Cortex of kidney (tissue), 1 donor: ENCODE measurements at places on chromosomes 4 and X.

DNA sequence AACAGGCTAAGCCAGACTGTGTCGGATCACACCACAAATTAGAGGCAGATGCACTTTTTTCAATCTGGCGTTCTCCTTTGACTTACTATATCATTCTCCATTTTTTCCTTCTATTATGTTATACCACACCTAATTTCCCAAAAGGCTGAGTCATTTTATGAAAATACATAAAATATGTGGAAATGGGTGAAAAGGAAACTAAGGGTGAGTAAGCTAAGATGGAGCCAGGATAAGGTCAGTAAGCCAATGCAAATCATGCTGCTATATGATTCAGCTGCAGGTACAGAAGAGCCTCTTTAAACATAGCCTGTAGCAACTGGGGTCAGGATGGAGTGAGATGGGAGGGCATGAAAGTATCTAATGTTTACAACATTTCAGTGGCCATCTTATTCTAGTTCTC lies 94.0 kb upstream of the TEX13A start:
- DNase-seq = no peak

DNA sequence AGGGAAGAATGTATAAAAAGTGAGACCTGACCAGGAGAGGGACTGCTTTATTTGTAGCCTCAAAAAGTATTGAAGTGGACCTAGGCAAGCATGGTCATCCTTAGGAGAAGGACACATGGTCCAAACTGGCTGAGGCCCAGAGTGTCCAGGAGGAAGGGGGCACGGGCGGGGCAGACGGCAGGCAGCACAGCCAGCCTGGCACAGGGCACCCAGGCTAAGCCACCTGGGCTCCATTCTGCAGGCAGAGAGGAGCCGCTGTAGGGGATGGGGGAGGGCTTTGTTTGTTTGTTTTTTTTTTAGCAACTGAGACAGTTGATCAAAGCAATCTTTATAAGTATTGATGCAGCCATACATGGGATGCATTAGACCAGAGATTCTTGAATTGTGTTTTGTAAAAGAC lies 188.6 kb downstream of the PRDM5 start:
- no peak for DNase-seq

DNA sequence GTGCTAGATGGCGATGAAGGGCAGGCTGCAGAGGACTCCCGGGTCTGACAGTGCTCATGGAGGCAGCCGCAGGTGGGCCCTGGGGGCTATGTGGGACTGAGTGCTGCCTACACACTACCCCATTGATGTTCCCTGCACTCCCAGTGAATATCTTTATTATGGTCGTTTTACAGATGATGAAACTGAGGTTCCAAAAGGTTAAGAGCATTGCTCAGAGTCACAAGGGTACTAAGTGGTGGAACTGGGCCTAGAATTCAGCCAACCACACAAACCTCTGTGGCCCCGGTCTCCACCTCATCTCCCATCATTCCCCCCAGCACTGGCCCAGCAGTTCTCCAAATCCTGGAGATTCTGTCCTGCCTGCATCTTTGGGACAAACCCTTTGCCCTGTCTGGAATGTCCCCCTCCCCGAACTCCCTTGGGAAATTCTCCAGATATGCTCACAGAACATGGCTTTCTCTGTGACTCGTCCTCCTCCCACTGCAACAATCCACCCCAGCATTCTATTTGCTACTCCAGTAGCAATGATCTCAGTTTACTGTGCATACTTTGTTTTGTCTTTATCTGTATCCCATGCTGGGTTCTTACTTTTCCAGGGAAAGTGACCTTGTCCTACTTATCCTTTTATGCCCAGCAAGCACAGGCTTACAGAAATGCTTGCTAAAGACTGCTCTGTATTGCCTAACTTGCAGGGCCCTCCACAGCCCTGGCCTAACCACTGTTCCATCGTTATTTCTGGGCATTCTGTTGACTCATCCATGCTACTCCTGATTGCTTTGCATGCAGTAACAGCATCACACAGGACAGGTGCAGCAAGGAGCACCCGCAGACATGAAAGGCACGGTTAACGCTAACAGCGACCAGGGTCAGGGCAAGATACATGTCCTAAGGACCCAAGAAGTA lies 14.0 kb downstream of the PNMA6F start:
- no peak for DNase-seq

- no peak for DNase-seq
Measured at GRCh38 chr4:37365888-37366287, 121.3 kb downstream of the NWD2 start.

DNA sequence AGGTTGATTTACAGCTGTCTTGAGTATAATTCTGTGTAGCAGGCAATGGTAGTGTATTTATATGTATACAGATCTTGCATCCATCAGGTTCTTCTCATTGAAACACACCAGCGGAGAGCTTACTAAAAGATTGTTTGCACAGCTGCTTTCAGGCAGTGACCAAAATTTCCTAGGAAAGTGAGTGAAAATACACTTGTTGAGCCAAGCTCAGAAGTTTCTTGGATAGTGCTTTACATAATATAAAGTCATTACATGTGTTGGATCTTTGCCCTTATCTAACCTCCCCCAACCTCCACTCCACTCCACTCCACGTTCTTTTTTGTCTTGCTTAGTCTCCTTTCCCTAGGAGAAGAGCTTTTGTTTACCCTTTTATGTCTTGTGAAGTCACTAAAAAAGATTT lies 34.1 kb downstream of the CNKSR2 start:
- no peak for DNase-seq

- no peak for DNase-seq
Measured at GRCh38 chr4:185229021-185229818, 19.8 kb downstream of the SNX25 start.

DNA sequence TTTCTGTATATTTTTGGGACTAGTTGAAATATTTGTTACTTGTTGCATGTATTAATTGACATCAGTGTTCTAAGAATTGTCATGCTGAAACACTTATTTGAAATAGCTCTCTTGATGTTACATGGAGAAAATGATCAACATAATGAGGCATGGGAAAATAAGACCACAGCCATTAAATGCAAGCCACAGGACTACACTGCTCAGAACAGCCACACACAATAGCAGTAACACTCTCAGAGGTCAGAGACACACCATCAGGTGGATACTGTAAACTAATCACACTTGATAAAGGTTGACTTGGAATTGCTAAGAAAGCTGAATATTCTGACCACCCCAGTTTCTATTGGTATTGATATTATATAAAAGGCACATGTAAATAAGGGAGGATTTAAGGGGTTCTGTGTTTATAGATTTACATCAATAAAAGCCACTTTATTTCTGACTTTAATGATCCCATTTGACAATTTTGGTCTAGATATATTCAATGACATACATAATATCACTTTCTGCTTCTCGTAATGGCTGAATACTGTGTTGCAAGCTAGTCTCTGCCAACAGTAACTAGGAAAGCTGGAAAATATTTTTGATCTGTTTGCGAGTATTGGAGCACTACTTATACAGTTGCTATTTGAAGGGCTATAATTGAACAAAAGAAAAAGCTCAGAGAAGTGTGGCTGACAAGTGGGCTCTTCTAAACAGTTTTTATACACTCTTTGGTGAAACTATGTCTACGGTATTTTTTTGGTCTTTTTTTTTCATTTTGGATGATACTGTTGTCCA lies 876.5 kb upstream of the INTU start:
- no peak for DNase-seq

- no peak for DNase-seq
Measured at GRCh38 chr4:41852229-41852628, 83.0 kb upstream of the TMEM33 start.

GRCh38 chr4:140255927-140256326 lies 101.9 kb upstream of the MAML3 start:
- no peak for DNase-seq

DNA sequence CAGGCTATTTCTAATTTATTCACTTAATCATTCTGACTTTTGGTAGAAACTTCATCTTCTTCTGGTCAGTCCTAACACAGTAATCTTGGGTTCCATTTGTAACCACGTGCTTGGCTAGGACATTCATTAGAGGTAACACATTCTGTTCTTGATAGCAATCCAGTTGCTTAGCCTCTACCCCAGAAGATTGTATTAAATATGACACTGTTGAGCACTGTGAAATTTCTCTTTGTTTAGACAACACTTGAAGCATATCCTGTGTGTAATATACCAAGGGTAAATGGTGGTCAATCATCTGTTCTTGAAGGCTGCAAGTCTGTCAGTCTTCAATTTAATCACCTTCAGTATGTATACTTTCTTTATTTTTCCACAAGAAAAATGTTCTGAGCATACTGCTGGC lies 523.0 kb downstream of the ANKRD50 start:
- DNase-seq = no peak

DNA sequence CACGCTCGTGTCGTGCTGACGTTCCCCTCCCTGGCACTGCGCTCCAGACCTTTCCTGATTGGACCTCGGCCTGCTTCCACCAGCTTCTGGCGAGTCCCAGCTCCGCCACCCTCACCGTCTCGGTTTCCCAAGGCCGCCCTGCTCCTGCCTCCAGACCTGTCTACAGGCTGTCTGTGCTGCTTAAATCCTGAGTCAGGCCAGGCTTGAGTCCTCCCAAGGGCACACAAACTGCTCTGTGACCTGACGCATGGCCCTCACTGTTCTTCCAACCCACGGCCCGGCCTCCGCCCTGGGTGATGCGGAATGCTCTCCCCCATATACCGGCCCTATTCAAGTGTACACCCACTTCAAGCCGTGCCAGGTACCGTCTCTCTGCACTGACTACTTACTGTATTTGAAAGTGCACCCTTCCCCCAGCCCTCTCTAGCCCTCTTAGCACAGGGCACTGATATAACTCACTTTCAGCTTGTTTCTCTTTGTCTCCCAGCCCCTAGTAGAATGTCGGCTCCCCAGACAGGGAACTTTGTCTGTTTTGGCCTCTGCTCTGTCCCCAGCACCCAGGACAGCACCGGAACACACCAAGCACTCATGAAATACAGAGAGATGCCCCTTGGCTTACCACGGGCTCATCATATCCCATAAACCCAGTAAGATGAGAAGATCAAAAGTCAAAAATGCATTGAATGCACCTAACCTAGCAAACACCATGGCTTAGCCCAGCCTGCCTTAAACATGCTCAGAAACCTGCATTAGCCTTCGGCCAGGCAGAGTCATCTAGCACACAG lies 63.1 kb upstream of the AFAP1 start:
- no peak for DNase-seq

- no peak for DNase-seq
Measured at GRCh38 chrX:56468441-56468840, 95.0 kb upstream of the UBQLN2 start.

DNA sequence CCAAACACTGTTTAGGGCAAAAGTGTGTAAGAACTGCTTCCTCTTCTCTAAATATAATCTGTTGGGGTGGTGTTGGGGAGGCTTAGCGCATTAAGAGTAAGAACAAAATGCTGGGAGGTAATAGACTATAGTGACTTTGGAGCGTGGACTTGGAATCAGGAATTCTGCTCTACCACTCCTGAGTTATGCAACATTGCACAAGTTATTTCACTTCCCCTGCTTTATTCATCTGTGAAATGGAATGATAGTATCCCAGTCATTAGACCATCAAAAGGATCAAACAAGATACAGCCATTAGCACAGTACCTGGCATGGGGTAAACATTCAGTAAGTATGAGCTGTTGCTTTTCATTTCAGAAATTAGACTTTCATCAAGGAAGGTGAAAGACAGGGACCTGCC lies 58.7 kb downstream of the IGFBP7 start:
- DNase-seq = no peak

DNA sequence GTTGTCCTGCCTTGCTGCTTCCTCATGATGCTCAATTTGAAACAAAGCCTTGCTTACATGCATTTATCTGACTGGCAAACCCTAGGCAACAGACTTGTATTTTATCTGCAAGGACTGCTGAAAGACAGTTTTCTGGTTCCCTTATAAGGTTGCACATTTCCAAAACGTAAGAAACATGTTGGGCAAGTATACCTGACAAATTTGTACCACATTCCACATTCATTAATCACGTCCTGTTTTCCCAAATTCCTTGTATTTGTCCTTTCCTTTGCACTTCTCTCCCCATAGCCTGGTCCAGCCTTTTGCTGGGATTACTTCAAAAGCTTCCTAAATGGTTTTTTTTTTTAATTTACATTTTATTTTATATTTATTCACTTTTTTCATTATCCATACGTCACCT lies 310.1 kb downstream of the PPP3CA start:
- DNase-seq = no peak

- no peak for DNase-seq
Measured at GRCh38 chr4:47852136-47852535, 14.3 kb upstream of the CORIN start.

- DNase-seq = no peak
Measured at GRCh38 chrX:43456063-43456462, 200.0 kb upstream of the MAOA start.

- no peak for DNase-seq
Measured at GRCh38 chr4:125526420-125526819, 211.7 kb downstream of the FAT4 start.

- no peak for DNase-seq
Measured at GRCh38 chrX:17566740-17567139, 170.6 kb upstream of the SCML1 start.

DNA sequence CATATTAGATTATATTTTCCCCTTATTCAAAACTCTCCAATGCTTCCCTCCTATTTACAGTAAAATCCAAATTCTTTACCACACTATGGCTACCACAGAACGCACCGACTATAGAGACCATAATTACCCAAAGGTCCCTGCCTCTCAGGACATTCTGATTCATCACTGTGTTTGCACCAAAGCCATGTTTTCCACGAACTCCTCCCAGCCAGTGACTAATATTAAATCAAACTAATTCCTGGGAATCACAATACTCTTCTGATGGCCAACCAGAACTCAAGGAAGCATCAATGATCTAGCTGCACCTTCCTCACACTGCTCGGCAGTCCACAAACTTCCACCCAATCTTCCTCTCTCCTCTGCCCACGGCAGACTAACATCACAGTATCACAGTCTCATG lies 24.2 kb upstream of the EDNRA start:
- no peak for DNase-seq

GRCh38 chr4:145289403-145290076 lies 109.2 kb upstream of the OTUD4 start:
- DNase-seq = no peak

GRCh38 chrX:48779399-48779798 lies 7.0 kb upstream of the GATA1 start:
- no peak for DNase-seq

- DNase-seq = no peak
Measured at GRCh38 chr4:121192480-121192879, 28.4 kb upstream of the TNIP3 start.

- no peak for DNase-seq
Measured at GRCh38 chrX:111180750-111181240, 84.8 kb downstream of the PAK3 start.

- DNase-seq = no peak
Measured at GRCh38 chr4:82798168-82799005, at the start of gene SCD5. Gene SCD5 (minus strand): TSS chr4:82798796. CDS start chr4:82798537, 259 bp downstream.

- DNase-seq = no peak
Measured at GRCh38 chr4:176676901-176677300, 115.8 kb downstream of the VEGFC start.

- DNase-seq = no peak
Measured at GRCh38 chr4:181146051-181146450, 1097.2 kb upstream of the TENM3 start.

GRCh38 chr4:185149392-185149791 lies 6.3 kb downstream of the SLC25A4 start:
- DNase-seq = no peak
